GM20000 (cell line): ENCODE measurements at places on chromosomes 2 and 18.

- no peak for DNase-seq
These were observed 1.4 kb upstream of the KCNG3 start for GRCh38 chr2:42495234-42495581.

DNA sequence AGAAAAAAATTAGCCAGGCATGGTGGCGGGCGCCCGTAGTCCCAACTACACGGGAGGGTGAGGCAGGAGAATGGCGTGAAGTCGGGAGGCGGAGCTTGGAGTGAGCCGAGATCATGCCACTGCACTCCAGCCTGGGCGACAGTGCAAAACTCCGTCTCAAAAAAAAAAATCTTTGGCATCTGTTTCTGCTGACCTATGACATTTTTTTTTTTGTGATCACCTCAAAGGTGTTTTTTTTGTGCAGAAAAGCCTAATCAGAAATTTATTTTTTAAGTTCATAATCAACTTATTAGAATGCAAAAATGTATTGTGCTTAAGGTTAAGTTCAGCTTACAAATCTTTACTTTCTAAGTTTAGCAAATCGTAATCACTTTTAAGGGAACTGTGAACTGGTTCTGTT lies 45.6 kb downstream of the NAB1 start:
- no peak for DNase-seq

- DNase-seq: no peak
These were observed 2.5 kb downstream of the APLF start for GRCh38 chr2:68469935-68470334.

DNA sequence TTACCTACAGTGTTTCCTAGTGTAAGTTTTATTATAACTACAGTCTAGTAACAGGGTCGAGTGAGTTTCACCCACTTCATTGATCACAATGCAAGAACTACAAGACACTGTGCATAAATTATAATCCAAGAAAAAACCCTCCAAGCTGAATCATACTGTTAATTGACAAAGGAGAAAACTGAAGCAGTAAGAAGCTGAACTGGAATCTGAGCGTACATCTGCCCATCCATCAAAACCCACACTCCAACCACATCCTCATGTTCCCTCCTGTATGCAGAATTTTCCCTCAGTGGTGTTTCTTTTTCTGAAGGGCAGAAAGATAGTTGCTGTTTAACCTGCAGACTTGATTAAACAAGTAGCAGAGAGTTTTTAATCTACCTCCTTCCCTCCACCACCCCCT lies 49.5 kb upstream of the KIDINS220 start:
- DNase-seq: no peak

GRCh38 chr2:49801898-49802450 lies 647.7 kb upstream of the FSHR start:
- no peak for DNase-seq
